ENCODE measurements at places on chromosomes 2 and 18.

DNA sequence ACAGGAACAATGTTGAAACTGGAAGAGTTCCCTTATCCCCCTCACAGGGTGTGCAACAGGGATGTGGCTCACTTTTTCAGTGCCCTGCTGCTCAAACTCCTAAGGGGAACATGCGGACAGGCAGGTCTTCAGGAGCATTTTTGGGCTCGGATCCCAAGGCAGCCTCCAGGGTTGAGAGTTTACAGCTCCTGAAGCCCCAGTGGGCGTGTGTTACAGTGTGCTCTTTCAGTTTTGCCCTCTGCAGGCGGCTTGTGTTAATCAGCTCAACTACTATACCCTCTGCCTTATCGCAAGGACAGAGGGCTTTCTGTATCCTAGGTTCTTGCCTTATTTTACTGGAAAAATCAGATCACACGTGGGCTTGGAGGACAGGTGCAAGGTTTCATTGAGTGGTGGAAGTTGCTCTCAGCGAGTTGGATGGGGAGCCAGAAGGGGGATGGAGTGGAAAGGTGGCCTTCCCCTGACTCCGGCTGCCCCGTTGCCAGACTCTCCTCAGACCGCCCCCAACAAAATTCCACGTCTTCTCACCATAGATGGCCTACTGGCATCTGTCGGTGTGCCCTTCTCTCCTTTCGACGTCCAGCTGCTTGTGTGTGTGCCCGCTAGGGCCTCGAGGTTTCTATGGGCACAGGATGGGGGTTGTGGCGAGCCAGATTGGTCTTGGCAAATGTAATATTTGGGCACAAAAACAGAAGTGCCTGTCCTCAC is 541.9 kb downstream of the TMX3 start:
- no peak for DNase-seq

DNA sequence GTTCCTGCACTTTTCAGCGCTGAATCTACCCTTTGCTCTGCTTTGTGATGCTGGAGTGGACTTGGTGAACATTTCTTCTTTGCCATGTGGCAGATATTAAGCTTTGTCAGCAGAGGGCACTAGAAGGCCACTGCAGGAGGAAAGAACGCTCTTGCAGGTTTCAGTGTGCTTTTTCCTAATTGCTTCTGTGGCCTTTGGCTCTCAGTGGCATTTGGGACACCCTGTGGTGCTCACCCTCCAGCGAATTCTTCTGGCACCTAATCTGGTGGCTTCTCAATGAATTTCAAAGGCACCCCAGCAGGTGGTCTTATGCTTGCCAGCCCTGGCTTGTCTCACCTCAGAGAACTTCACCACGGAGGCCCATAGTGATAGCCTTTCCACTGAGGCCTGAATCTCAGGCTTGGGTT is 146.7 kb downstream of the MYO3B start:
- DNase-seq = no peak

- DNase-seq = no peak
These were observed 310.6 kb downstream of the C1D start for GRCh38 chr2:67752199-67752598.

- DNase-seq = no peak
These were observed 306.1 kb upstream of the KLHL29 start for GRCh38 chr2:23078784-23079434.

GRCh38 chr2:62287899-62288880 is 92.3 kb downstream of the B3GNT2 start:
- DNase-seq = peak; percentile 26

- DNase-seq = no peak
These were observed 23.4 kb downstream of the AQP12A start for GRCh38 chr2:240714747-240715725.

GRCh38 chr2:173159791-173160463 is 84.3 kb downstream of the MAP3K20 start:
- no peak for DNase-seq

GRCh38 chr2:171598713-171599319 is 76.5 kb downstream of the CYBRD1 start:
- peak; percentile 5 for DNase-seq

DNA sequence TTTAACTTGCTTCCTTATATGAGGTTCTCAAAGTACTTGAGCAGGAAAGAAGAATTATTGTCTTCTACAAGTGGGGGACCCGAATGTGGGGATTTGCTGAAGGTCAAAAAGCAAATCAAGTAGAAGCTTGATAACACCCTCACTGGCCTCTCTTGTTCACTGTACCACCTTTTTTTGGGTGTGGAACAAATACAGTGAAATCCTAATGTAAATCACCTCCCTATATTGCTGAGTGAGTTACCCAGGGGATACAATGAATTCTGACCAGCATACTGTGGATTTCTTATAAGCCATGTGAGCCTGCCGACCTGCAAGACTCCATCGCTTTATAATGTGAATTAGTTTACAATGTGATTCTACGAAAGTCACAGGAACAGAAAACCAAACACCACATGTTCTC is 66.5 kb downstream of the DOCK10 start:
- DNase-seq = no peak

DNA sequence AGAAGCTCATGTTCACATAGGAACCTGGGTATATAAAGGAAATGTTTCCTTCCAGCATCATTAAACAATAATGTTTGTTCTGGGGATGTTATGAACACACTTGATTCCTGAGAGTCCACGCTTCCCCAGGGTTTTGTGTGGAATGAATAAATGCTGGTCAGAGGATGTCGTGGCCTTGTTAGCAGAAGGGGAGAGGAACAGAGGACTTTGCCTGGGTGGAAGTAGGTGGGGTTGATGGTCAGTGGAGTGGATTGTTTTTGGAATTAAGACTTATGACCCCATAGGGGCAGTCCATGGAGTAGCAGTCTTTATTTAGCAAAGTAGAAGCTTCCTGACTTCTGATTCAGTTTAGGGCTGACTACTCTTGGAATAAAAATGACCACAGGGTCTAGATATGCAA is 139.6 kb downstream of the MYO1B start:
- DNase-seq = no peak

GRCh38 chr2:224816816-224817215 is 100.7 kb upstream of the CCDC195 start:
- DNase-seq = no peak

All from stimulated activated naive CD4-positive, alpha-beta T cell treated with Interleukin-2 at 50 U/mL for 16 hours (primary cell).